ENCODE measurements at places on chromosomes 4 and X.

- DNase-seq, result peak; percentile 12
These were observed 223.4 kb upstream of the PRPS2 start for GRCh38 chrX:12567857-12568256.

GRCh38 chr4:163164591-163164990, 2.1 kb downstream of the NAF1 start:
- no peak for DNase-seq

- DNase-seq, result no peak
These were observed 372.3 kb downstream of the TMA16 start for GRCh38 chr4:163866728-163867315.

DNA sequence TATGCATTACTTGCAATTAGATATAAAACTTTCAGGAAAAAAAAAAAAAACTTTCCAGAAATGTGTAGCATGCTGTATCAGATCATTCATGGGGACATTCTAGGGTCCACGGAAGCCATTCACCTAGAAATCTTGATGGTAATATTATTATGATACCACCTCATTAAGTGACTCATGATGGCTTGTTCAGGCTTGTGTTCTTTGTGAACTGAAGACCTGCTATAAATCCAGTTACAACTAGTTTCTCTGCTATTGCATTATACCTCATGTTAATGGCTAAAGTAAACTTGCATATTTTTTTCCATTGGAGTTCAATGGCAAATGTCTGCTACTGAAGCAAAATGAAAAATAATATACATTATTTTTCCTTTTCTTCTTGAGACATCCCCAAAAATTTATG, 35.3 kb upstream of the PTPN13 start:
- no peak for DNase-seq

DNA sequence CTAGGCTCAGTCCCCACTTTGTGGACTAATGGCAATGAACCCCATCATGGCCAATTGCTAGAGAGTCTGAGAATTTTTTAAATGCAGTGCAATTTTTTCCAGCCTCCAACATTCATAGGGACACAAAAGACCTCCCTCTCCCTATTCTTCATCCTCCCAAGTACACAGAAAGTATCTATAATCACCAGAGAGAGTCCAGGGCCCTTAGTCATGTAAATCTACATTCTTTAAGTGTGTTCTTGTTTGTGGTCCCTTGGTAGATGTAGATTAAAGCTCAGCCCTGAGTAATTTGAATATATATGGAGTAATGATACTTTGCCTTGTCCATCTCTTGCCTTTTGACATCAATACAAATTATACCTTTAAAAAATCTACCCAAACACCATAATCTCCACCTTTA, 51.3 kb upstream of the ATXN3L start:
- no peak for DNase-seq

DNA sequence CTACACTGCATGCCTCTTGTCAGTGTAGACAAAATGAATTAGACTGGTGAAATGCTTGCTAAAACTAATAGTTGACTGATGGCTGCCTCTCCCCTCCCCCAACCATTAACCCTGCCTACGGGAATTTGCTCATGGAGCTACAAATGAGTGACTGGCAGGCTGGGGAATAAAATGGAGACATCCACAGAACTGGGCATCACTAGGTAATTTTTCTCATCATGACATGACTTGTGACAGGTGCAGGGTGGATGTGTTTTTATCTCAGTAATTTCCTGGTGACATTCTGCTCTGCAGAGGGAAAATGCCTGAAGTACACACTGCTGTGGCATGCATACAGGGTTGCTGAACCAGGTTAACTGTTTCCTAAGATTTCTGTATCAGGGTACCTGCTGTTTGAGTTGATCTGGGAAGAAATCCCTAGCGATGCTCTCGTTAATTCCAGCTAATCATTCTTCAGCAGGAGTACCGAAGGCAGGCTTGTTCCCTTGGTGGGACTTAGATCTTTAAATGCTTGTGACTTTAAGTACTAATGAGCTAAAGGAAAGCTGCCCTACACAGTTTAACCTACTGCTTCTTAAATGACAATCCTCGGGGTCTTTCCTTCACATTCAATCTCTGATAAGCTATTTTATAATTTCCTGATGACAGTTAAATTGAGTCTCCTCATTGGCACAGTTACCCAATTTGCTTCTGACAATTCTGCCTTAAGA, 376.3 kb upstream of the LCORL start:
- DNase-seq, result peak; percentile 71

DNA sequence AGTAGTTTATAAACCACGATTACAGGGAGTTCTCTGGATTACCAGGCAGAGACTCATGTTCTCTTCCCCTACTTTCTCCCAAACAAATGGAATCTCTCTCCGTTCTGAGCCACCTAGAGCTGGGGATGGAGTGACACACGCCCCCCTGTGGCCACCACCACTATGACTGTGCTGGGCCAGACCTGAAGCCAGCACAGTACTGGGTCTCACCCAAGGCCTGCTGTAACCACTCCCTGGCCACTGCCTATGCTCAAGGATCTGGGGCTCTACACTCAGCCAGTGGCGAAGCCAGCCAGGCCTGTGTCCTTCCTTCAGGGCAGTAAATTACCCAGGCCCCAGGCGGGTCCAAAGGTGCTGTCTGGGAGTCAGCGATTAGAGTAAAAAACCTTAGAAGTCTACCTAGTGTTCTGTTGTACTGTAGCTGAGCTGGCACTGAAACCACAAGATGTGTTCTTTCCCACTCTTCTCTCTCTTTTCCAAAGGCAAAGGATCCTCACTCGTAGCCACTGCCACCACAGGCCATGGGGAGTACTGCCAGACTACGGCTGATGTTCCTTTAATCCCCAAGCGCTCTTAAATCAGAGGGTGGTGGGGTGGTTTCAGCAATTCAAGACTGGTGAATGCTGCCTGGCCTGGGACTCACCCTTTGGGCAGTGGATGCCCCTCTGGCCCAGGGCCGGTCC, 412.2 kb upstream of the ARX start:
- no peak for DNase-seq

- no peak for DNase-seq
These were observed 12.0 kb downstream of the DHRSX start for GRCh38 chrX:2488621-2489285.

GRCh38 chr4:7294176-7294756, 101.9 kb downstream of the SORCS2 start:
- no peak for DNase-seq

Measured in eye (tissue), 1 donor.